ENCODE measurements at places on chromosomes 4 and X. TPM values are rescaled to one million over a fixed set of nuclear protein-coding genes. Genes with fewer than 3 reads are reported as not detected.

DNA sequence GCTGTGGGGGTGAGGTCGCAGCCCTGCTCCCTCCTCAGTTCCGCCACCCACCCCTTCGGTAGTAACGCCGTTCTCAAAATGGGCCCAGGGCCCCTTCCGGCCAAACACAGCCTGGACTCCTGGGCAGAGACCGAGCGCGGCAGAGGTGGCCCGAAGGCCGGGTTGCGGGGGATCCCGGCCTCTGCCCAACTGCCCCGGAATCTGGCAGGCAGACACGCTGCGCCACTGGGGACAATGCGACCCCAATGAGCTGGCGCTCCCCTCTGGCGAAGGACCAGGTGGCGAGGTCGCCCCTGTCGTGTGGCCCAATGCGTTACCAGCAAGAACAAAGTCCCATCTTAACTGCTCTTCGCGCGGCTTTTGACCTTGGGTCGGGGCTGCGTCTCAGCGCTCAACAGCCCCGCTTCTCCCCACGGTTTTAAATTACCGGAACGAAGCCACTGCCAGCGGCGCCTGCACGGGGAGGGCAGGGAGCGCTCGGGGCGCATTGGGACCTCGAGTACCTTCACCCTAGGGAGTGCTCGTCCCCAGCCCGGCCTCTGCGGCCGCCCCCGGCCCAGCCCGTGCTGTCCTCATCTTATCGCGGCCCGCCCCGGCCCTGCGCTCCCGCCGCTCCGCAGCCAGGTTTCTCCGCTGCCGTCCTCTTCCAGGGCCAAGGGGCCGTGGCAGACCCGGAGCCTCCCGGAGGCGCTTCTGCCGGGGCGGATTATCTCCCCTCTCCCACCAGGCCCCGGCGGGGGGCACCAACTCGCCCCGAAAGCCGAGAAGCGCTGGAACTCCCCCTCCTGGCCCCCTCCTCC, 22.2 kb upstream of the HMX1 start:
- H3K4me1 ChIP-seq, result no peaks in the 10 kb centered on the region
- H3K27me3 ChIP-seq, result no peaks in the 10 kb centered on the region
- no peak overlapping the region for H3K4me3 ChIP-seq
- DNase-seq, result no peak
- H3K36me3 ChIP-seq, result no peaks in the 10 kb centered on the region

GRCh38 chr4:41377196-41377595, 120.5 kb downstream of the UCHL1 start:
- no peak for DNase-seq
- no peak overlapping the region for H3K27ac ChIP-seq
- H3K4me1 ChIP-seq, result no peaks in the 10 kb centered on the region
- H3K4me3 ChIP-seq, result no peak overlapping the region

GRCh38 chrX:47232803-47233332, at the start of gene USP11:
USP11 (plus strand) TSS chrX:47233009; CDS start chrX:47233044, 35 bp downstream.
- H3K4me3 ChIP-seq, result peak within 1 kb of the TSS; percentile 74
- no peaks in the 10 kb centered on the region for H3K36me3 ChIP-seq
- H3K27me3 ChIP-seq, result no peaks in the 10 kb centered on the region
- H3K4me1 ChIP-seq, result peaks cover 14% of the 10 kb centered on the region

DNA sequence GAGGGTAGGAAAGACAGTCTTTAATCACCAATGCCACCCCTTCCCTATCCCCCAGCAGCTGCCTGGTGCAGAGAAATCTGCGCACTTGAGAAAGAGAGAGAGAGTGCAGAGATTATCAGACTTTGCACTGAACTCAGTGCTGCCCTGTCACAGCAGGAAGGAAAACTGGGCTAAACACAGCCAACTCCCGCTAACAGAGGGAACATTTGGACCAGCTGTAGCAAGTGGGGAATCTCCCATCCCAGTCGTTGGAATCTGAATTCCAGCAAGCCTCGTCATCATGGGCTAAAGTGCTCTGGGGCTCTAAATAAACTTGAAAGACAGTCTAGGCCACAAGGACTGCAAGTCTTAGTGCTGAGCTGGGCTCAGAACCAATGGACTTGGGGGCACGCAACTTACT, 168.7 kb downstream of the DLG3 start:
- no peak for DNase-seq
- H3K27ac ChIP-seq, result no peak overlapping the region
- no peaks in the 10 kb centered on the region for H3K27me3 ChIP-seq
- no peak overlapping the region for H3K4me3 ChIP-seq
- H3K36me3 ChIP-seq, result no peaks in the 10 kb centered on the region

- H3K4me1 ChIP-seq, result no peaks in the 10 kb centered on the region
- no peaks in the 10 kb centered on the region for H3K27me3 ChIP-seq
- no peak overlapping the region for H3K27ac ChIP-seq
- no peak overlapping the region for H3K4me3 ChIP-seq
- H3K36me3 ChIP-seq, result no peaks in the 10 kb centered on the region
These were observed 17.8 kb upstream of the CXCL3 start for GRCh38 chr4:74056114-74056857.

- no peak overlapping the region for H3K27ac ChIP-seq
- H3K4me3 ChIP-seq, result no peak overlapping the region
- DNase-seq, result no peak
- no peaks in the 10 kb centered on the region for H3K27me3 ChIP-seq
These were observed 8.1 kb upstream of the JAKMIP1 start for GRCh38 chr4:6208416-6208815.

The CYSLTR1 gene
- 24.9 TPM for total RNA-seq

The CXCL11 gene
- total RNA-seq, result not detected

The MMRN1 gene
- total RNA-seq, result 0.78 TPM

The CWH43 gene
- total RNA-seq, result not detected
